ENCODE measurements at places on chromosomes 4 and X. TPM values are rescaled to one million over a fixed set of nuclear protein-coding genes. Genes with fewer than 3 reads are reported as not detected.
A peak's percentile ranks its signal among the peaks of the same experiment; 100 is the strongest.

- H3K27ac ChIP-seq = no peak overlapping the region
- no peak overlapping the region for H3K4me3 ChIP-seq
- no peak for DNase-seq
- H3K36me3 ChIP-seq = no peaks in the 10 kb centered on the region
These were observed 260.2 kb downstream of the UNC5C start for GRCh38 chr4:95288552-95288951.

GRCh38 chr4:101321481-101322042, 25.8 kb downstream of the PPP3CA start:
- H3K27ac ChIP-seq = no peak overlapping the region
- H3K27me3 ChIP-seq = no peaks in the 10 kb centered on the region
- peaks cover 11% of the 10 kb centered on the region for H3K4me1 ChIP-seq
- H3K4me3 ChIP-seq = no peak overlapping the region
- peak; percentile 28 for DNase-seq

SPP1 gene
- 3.1 TPM for total RNA-seq

CMC4 gene
- 19.7 TPM for total RNA-seq

FRAS1 gene
- 20.0 TPM for total RNA-seq
